Ovary (tissue), 10 donors: ENCODE measurements at places on chromosomes 2 and 18.

- no peak for DNase-seq
Observed at GRCh38 chr2:201366146-201366545, 9.0 kb upstream of the FLACC1 start.

GRCh38 chr2:200829258-200829655 lies 17.5 kb downstream of the BZW1 start:
- no peak for DNase-seq

- DNase-seq: no peak
Observed at GRCh38 chr2:64649013-64649484, 4.7 kb downstream of the SERTAD2 start.

DNA sequence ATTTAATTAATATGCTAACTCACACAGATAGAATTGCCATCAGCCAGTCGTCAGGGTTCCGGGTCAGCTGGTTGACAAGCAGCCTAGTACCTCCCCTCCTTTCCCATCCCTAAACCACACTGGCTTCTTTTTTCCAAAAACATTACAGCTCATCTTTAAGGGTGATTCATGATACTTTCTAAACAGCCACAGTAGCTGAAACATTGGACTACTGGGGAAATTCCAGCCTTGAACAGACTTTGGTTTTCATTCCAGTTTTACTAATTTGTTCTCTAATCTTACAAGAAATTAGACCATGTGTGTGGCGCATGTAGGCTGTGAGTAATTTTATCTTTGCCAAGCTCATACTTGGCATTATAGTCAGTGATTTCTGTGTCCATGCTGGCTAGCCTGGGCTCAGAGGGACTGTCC lies 110.8 kb downstream of the FMNL2 start:
- DNase-seq: no peak

- DNase-seq: no peak
Observed at GRCh38 chr2:73850009-73850408, 21.2 kb downstream of the STAMBP start.
